Effector CD8-positive, alpha-beta T cell (primary cell): ENCODE measurements at places on chromosomes 5 and 9.

DNA sequence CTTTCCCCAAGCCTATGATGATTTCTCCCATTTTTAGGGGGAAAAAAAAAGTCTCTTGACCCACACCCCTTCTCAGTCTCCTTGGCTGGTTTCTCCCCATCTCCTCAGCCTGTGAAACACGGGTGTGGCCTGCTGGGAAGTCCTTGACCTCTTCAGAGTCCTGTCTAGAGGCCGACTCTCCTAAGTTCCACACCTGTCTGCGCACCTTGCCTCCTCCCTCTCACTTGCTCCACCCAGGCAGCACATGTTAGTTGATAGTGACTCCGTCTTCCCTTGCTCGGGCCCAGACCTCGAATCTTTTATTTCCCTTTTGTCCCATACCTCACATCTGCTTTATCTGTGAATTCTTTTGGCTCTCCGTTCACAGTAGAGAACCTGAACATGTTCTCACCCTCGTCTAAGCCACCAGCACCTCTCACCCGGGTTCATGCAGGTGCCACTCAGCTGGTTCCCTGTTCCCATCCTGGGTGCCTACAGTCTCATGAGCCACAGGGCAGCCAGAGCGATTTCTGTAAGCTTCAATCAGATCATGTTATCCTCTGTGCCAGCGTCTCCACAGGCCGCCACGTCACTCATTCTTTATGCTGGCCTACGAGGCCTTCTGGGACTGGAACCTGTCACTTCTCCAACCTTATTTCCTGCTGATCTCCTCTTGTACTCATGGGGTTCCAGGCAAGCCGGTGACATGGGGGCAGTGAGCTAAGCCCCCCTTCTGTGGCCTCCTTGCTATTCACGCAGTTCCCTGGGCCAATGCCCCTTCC is 51.7 kb upstream of the LRRTM2 start:
- DNase-seq: no peak

GRCh38 chr9:108546215-108546614 is 309.6 kb downstream of the ACTL7B start:
- no peak for DNase-seq

- no peak for DNase-seq
Measured at GRCh38 chr5:170429014-170429413, 39.8 kb upstream of the KCNMB1 start.

- DNase-seq: no peak
Measured at GRCh38 chr5:132420706-132421272, 51.3 kb downstream of the SLC22A5 start.

GRCh38 chr5:44266882-44267576 is 122.2 kb downstream of the FGF10 start:
- no peak for DNase-seq

- DNase-seq: peak; percentile 22
Measured at GRCh38 chr5:36150676-36151433, 832 bp downstream of the LMBRD2 start.

GRCh38 chr9:98314381-98315066 is 59.1 kb upstream of the TBC1D2 start:
- DNase-seq: no peak

GRCh38 chr5:147904110-147904509 is 2.2 kb downstream of the C5orf46 start:
- DNase-seq: no peak

GRCh38 chr5:102608414-102608813 is 109.6 kb upstream of the SLCO6A1 start:
- no peak for DNase-seq
